Heart right ventricle (tissue), 16 donors: ENCODE measurements at places on chromosomes 1 and 21.
A peak's percentile ranks its signal among the peaks of the same experiment; 100 is the strongest.

GRCh38 chr1:47529520-47530098 lies 91.8 kb downstream of the FOXD2 start:
- no peak overlapping the region for H3K27ac ChIP-seq
- peaks cover 4% of the 10 kb centered on the region for H3K4me1 ChIP-seq
- no peaks in the 10 kb centered on the region for H3K36me3 ChIP-seq
- no peak for DNase-seq

GRCh38 chr21:42567861-42568260 lies 54.2 kb downstream of the SLC37A1 start:
- no peaks in the 10 kb centered on the region for H3K4me1 ChIP-seq
- H3K4me3 ChIP-seq = no peak overlapping the region
- DNase-seq = no peak
- H3K27ac ChIP-seq = no peak overlapping the region
- no peaks in the 10 kb centered on the region for H3K27me3 ChIP-seq
- H3K36me3 ChIP-seq = peaks cover 6% of the 10 kb centered on the region

GRCh38 chr1:202835548-202836072 lies 24.9 kb downstream of the PCAT6 start:
- no peak overlapping the region for H3K27ac ChIP-seq
- no peaks in the 10 kb centered on the region for H3K36me3 ChIP-seq
- no peak overlapping the region for H3K4me3 ChIP-seq

GRCh38 chr1:245500546-245500945 lies 345.8 kb downstream of the KIF26B start:
- no peaks in the 10 kb centered on the region for H3K4me1 ChIP-seq
- H3K36me3 ChIP-seq = no peaks in the 10 kb centered on the region
- H3K4me3 ChIP-seq = no peak overlapping the region
- DNase-seq = peak; percentile 18
